Common myeloid progenitor, CD34-positive (primary cell): ENCODE measurements at places on chromosomes 6 and 20.
A peak's percentile ranks its signal among the peaks of the same experiment; 100 is the strongest.

DNA sequence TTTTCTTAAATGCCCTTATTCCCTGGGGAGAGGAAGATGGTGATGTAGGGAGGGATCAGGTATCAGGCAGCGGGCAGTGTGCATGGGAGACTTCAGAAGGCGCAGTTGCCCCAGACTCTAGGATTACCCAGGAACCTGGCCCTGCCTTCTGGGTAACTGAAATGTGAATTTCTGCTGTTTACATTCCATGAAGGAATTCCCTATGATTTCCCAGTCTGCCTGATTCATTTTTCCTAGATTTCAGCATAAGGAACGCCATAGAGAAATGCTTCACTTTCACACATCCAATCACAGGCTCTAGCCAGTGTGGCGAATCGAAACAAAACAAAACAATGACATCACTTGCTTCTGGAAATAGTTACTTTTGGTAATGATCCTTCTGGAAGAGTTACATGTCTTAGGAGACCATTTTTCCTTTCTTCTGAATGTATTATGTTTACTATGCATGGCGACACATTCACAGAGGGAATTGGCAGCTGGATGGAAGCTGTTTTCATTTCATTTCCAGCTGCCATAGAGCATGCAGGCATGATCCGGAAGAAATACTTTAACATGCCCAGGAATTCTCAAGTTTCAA lies 33.3 kb downstream of the LRP11 start:
- no peak for DNase-seq
- no peak overlapping the region for H3K4me3 ChIP-seq
- H3K4me1 ChIP-seq: no peaks in the 10 kb centered on the region
- no peaks in the 10 kb centered on the region for H3K27me3 ChIP-seq
- no peaks in the 10 kb centered on the region for H3K36me3 ChIP-seq

- no peaks in the 10 kb centered on the region for H3K4me1 ChIP-seq
- DNase-seq: no peak
- H3K27ac ChIP-seq: no peak overlapping the region
- H3K4me3 ChIP-seq: no peak overlapping the region
- no peaks in the 10 kb centered on the region for H3K27me3 ChIP-seq
Observed at GRCh38 chr6:132101535-132101934, 150.4 kb upstream of the CCN2 start.

DNA sequence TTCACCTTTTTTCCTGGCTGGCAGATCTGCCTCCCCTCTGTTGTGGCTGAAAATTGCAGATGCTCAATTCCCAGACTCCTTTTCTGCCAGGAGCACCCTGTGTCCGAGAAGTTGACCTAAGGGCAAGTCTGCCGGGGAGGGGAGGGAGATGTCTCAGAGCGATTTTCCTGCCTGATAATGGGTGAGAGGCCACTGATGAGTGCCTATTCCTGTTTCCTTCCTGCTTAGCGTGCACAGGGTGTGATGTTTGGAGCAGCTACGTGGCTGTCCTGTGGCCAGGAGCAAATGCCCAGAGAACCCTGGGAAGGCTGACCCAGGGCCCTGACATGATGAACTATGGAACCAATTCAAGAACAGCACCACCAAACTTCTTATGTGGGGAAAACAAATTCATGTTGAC lies 22.5 kb downstream of the SOX4 start:
- H3K4me3 ChIP-seq: no peak overlapping the region
- no peaks in the 10 kb centered on the region for H3K27me3 ChIP-seq
- H3K36me3 ChIP-seq: no peaks in the 10 kb centered on the region

DNA sequence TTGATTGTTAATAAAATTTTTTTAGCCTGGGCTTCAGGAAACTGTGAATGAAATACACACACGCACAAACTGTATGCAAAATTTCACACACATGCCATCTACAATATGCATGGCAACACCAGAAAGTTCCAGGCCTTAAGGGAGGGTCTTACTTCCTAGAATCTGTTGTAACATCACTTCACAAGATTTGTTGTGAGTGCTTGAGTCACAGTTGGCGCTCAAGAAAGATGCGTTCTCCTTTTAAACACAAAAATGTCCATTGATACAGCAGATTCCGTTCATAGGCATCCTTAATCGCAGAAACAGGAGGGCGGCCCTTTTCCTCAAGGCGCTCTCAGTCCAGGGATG lies 485 bp upstream of the RTF2 start:
- H3K27me3 ChIP-seq: no peaks in the 10 kb centered on the region
- peaks cover 28% of the 10 kb centered on the region for H3K4me1 ChIP-seq
- no peak for DNase-seq
- H3K27ac ChIP-seq: peak overlapping the region; percentile 72
- H3K4me3 ChIP-seq: peak overlapping the region; percentile 98
- H3K36me3 ChIP-seq: no peaks in the 10 kb centered on the region

DNA sequence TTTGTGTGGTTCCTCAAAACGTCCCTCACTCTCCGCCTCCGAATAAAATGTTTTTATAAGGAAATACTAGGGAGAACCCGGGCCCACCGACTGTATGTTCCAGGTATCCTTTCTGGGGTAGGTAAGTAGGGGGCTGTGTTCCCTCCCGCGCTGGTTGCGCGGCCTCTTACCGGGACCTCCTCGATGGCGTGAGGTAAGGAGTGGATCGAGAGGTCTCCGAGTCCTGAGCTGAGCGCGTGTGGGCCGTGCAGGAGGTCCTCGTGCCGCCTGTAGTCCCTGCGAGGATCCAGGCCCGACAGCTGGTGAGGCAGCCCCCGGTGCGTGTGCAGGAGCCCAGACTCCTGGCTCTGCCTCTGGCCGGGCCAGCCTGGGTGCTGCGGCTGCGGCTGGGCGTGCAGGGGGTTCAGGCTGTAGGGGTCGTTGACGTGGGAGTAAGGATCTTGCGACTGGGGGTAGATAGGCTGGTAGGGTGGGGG lies 5.1 kb downstream of the TFAP2A start:
- no peak overlapping the region for H3K4me3 ChIP-seq
- no peak overlapping the region for H3K27ac ChIP-seq

GRCh38 chr6:20033697-20034407 lies 178.4 kb downstream of the MBOAT1 start:
- DNase-seq: no peak
- no peak overlapping the region for H3K4me3 ChIP-seq
- peaks cover 17% of the 10 kb centered on the region for H3K4me1 ChIP-seq
- H3K27ac ChIP-seq: no peak overlapping the region
- H3K36me3 ChIP-seq: no peaks in the 10 kb centered on the region
- H3K27me3 ChIP-seq: no peaks in the 10 kb centered on the region

- H3K27me3 ChIP-seq: peaks cover 2% of the 10 kb centered on the region
- H3K4me1 ChIP-seq: no peaks in the 10 kb centered on the region
- no peak for DNase-seq
- no peak overlapping the region for H3K27ac ChIP-seq
- no peaks in the 10 kb centered on the region for H3K36me3 ChIP-seq
Observed at GRCh38 chr20:9632991-9633390, 118.6 kb downstream of the LAMP5 start.

- H3K4me3 ChIP-seq: peak overlapping the region; percentile 19
- H3K36me3 ChIP-seq: no peaks in the 10 kb centered on the region
- DNase-seq: no peak
- no peak overlapping the region for H3K27ac ChIP-seq
Observed at GRCh38 chr6:170136541-170137175, 154.2 kb downstream of the DLL1 start.

GRCh38 chr6:123940551-123940950 lies 136.9 kb downstream of the NKAIN2 start:
- no peak overlapping the region for H3K4me3 ChIP-seq
- no peak for DNase-seq
- no peaks in the 10 kb centered on the region for H3K36me3 ChIP-seq
- H3K27ac ChIP-seq: no peak overlapping the region

DNA sequence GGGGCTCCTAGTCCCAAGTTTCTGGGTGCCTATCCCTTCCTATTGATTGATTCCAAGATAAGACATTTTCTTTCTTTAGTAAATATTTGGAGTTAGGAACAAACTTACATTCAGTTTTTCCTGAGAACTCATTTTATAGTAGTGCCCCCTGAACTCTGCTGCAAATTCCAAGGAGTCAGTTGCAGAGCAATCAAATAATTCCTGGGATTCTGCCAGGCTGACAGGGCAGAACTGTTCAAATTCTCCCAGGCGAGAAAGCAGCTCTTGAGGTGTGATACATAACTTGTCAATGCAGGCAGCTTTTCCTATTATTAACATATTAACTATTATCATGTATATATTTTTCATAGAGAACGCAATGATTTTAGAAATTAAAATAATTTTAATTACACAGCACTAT lies 15.9 kb upstream of the ZBTB24 start:
- H3K4me3 ChIP-seq: no peak overlapping the region
- DNase-seq: no peak
- H3K27me3 ChIP-seq: no peaks in the 10 kb centered on the region
- no peak overlapping the region for H3K27ac ChIP-seq

DNA sequence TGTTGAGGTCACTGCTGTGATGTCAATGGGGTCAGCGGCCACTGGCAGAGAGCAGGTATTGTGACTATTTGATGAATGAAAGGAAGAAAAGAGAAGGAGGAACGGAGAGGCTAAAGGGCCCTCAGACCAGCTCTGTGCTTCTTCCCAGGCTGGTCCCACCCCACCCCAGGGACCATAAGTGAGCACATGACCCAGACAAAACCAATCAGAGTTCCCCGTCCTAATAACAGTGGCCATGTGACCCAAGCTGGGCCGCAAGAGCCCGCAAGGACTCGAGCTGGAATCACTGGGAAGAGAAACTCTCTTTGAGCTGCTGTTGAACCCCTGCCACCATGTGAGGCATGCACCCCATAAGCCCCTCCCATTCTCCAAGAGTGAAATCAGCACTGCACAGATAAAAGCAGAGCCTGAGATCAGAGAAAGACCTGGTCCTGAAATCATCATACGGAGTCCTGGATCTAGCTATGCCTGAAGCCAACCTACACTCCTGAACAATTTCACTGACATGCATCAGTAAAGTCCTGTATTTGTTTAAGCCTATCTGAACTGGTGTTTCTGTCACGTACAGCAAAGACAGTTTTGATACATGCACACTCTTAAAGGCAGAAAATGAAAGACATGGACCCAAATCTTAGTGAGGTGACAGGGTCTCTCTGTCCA lies 90.2 kb downstream of the PREX1 start:
- H3K27ac ChIP-seq: no peak overlapping the region
- DNase-seq: no peak
- H3K4me1 ChIP-seq: peaks cover 70% of the 10 kb centered on the region
- no peaks in the 10 kb centered on the region for H3K27me3 ChIP-seq
- H3K36me3 ChIP-seq: peaks cover 2% of the 10 kb centered on the region

GRCh38 chr20:20487811-20488210 lies 119.9 kb downstream of the INSM1 start:
- no peak overlapping the region for H3K27ac ChIP-seq
- H3K36me3 ChIP-seq: peaks cover 53% of the 10 kb centered on the region
- no peak overlapping the region for H3K4me3 ChIP-seq
- DNase-seq: no peak
- no peaks in the 10 kb centered on the region for H3K4me1 ChIP-seq
- H3K27me3 ChIP-seq: no peaks in the 10 kb centered on the region

GRCh38 chr6:9439621-9440330 lies 975.1 kb downstream of the TFAP2A start:
- H3K4me1 ChIP-seq: no peaks in the 10 kb centered on the region
- no peaks in the 10 kb centered on the region for H3K36me3 ChIP-seq
- H3K4me3 ChIP-seq: no peak overlapping the region
- H3K27ac ChIP-seq: no peak overlapping the region

GRCh38 chr6:48826901-48827701 lies 636.0 kb downstream of the MMUT start:
- H3K4me1 ChIP-seq: no peaks in the 10 kb centered on the region
- DNase-seq: no peak
- no peak overlapping the region for H3K27ac ChIP-seq
- H3K4me3 ChIP-seq: no peak overlapping the region
- H3K27me3 ChIP-seq: no peaks in the 10 kb centered on the region

GRCh38 chr6:113540466-113540865 lies 316.7 kb upstream of the MARCKS start:
- no peak overlapping the region for H3K4me3 ChIP-seq
- H3K36me3 ChIP-seq: no peaks in the 10 kb centered on the region
- H3K4me1 ChIP-seq: peaks cover 5% of the 10 kb centered on the region
- no peaks in the 10 kb centered on the region for H3K27me3 ChIP-seq
- DNase-seq: no peak
- H3K27ac ChIP-seq: no peak overlapping the region

- no peaks in the 10 kb centered on the region for H3K36me3 ChIP-seq
- H3K27ac ChIP-seq: no peak overlapping the region
- H3K4me3 ChIP-seq: no peak overlapping the region
- no peaks in the 10 kb centered on the region for H3K27me3 ChIP-seq
Observed at GRCh38 chr6:86963352-86963751, 26.0 kb downstream of the HTR1E start.

- H3K27me3 ChIP-seq: peaks cover 9% of the 10 kb centered on the region
- no peaks in the 10 kb centered on the region for H3K4me1 ChIP-seq
- no peak overlapping the region for H3K27ac ChIP-seq
- H3K4me3 ChIP-seq: no peak overlapping the region
- H3K36me3 ChIP-seq: no peaks in the 10 kb centered on the region
Observed at GRCh38 chr20:59820204-59821041, 113.0 kb downstream of the SYCP2 start.

GRCh38 chr6:33880766-33881165 lies 77.0 kb upstream of the MLN start:
- H3K4me1 ChIP-seq: no peaks in the 10 kb centered on the region
- DNase-seq: no peak
- peaks cover 18% of the 10 kb centered on the region for H3K27me3 ChIP-seq
- H3K4me3 ChIP-seq: no peak overlapping the region
- H3K36me3 ChIP-seq: no peaks in the 10 kb centered on the region

- DNase-seq: no peak
- no peaks in the 10 kb centered on the region for H3K4me1 ChIP-seq
- H3K27me3 ChIP-seq: no peaks in the 10 kb centered on the region
- H3K36me3 ChIP-seq: no peaks in the 10 kb centered on the region
- no peak overlapping the region for H3K27ac ChIP-seq
Observed at GRCh38 chr6:33610067-33610466, 11.1 kb upstream of the ITPR3 start.

- no peaks in the 10 kb centered on the region for H3K4me1 ChIP-seq
- H3K4me3 ChIP-seq: no peak overlapping the region
- no peak for DNase-seq
- no peaks in the 10 kb centered on the region for H3K27me3 ChIP-seq
- no peaks in the 10 kb centered on the region for H3K36me3 ChIP-seq
- no peak overlapping the region for H3K27ac ChIP-seq
Observed at GRCh38 chr6:147974376-147974775, 368.3 kb upstream of the SASH1 start.
